ENCODE measurements at places on chromosomes 13 and 19.
A peak's percentile ranks its signal among the peaks of the same experiment; 100 is the strongest.

GRCh38 chr19:56097306-56097705 is 23.8 kb downstream of the ZNF787 start:
- no peak for ATAC-seq

DNA sequence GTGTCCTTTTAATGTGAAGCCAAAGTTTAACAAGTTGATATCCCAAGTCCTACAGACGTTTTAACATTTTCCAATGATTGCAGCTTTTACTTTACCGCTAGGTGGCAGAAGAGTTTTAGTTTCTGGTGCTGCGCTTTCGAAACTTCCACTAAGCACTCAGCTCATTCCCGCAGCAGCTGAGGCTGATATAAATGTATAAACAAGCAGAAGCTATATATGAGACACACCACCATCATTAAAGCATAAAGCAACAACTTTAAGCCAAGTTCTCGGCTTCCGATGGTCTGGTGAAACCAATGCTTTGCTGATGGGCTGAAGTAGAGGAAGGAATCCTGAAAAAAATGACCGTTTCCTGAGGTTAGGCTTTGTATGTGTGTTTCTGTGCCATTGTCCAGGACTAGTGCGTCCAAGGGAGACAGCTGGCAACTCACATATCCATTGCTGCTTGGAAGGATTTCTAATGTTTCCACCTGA is 753.9 kb downstream of the OLFM4 start:
- ATAC-seq: no peak

DNA sequence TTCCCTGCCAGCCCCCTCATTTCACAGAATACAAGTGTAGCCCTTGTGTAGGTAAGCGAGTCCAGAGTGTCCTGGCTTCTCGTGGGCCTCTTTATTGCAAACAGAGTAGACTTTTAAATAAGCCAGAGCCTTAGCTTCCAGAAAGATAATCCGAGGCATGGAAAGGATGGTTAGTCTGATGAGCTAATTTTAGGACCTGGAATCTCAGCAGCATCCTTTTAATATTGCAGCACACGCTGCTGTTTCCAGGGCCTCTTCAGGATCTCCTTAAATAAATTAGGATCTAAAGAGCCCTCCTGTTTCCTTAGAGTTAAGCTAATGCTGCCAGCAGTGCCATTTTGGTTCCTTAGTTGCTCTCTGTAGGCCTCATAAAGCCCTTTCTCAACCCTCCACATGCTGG is 99.2 kb downstream of the RFC3 start:
- no peak for ATAC-seq

- ATAC-seq: no peak
These were observed 55.3 kb downstream of the FRY start for GRCh38 chr13:32086791-32087441.

DNA sequence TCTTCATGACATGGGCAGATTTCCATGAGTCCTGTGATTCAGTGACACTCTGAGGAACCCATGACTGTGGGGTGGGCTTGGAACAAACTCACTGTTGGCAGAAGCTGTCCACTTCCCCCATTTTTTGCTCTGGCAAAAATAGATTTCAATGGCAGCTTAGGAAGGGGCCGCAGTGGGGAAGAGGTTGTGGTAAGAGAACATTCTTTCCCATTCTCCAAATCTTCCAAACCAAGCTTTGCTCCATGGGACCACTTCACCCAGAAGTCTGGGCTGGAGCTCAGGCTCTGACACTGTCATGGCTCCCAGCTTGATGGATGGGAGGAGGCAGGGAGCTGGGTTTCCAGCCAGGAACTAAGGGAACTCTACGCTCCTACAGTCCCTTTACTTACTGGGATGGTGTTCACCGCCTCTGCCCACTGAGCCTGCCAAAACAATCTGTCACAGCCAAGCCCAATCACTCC is 24.9 kb upstream of the MEDAG start:
- no peak for ATAC-seq

- ATAC-seq: no peak
These were observed 122.2 kb downstream of the KDM4B start for GRCh38 chr19:5091018-5091683.

- no peak for ATAC-seq
These were observed 16.0 kb upstream of the CCL25 start for GRCh38 chr19:8036434-8037099.

DNA sequence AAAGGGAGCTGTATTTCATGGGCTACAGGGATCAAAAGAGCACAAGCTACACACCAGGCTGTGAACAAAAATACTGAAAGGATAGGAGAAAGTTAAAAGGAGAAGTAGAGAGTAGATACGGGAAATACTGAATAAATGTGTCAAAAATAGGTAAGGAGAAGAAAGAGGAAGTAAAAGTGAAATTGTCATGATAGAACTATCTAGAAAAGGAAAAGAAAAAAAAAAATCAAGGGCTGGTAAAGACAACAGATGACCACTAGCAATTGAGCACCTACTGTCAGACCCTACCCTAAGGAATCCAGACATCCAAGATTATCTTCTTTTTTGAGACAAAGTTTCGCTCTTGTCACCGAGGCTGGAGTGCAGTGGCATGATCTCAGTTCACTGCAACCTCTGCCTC is 4.8 kb downstream of the RUBCNL start:
- ATAC-seq: no peak

GRCh38 chr19:28966737-28967399 is 246.1 kb downstream of the UQCRFS1 start:
- ATAC-seq: no peak

DNA sequence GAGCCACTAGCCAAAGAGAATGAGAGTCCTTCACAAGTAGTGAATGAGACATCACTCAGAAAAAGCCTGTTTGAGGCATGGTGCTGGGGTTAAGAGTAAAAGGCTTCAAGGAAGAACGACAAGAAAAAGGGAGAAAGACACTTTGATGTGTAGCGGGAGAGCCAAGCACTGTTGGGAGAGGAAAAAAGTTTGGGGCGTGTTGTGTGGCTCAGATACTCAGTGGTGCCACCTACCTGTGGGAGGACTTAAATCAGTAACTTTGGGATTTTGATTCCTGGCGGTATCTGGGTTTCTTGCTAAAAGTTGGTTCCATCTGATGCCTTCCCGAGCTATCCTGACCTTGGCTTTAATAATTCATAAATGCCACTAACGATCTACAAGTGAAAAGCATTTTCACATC is 12.3 kb downstream of the ELSPBP1 start:
- no peak for ATAC-seq

GRCh38 chr19:45455707-45456499 is 11.9 kb upstream of the FOSB start:
- ATAC-seq: peak; percentile 70

DNA sequence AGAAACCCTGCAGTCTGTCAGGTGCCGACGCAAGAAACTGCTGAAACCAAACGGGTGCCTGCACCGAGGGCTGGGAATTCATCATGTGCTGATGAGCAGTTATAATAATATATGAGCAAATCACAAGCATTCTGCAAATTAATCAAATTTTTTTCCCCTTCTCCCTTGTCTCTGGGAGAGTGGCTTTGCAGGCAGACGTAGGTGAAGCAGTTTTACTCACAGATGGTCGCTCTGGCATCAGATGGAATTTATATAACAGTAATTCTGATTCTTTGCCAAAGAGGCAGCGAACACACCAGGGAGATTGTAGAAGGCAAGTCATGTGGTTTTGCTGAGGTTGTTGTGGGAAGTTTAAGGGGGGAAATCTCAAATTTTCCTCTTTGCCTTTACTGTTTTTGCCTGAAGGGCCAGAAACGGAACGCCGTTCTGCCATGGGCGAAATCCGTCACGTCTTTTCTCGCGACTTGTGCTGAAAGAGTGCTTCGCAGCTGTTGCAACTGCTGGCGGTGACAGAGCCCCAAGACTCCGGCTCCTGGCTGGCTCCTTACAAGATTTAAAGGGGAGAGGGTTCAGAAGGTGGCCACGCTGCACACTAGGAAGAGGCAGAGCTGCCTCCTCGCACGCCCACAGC is 320.1 kb downstream of the ZNF536 start:
- ATAC-seq: no peak

GRCh38 chr19:44576843-44577565 is 36.4 kb upstream of the IGSF23 start:
- no peak for ATAC-seq

- ATAC-seq: no peak
These were observed 415.4 kb upstream of the PCDH20 start for GRCh38 chr13:61831026-61831425.

DNA sequence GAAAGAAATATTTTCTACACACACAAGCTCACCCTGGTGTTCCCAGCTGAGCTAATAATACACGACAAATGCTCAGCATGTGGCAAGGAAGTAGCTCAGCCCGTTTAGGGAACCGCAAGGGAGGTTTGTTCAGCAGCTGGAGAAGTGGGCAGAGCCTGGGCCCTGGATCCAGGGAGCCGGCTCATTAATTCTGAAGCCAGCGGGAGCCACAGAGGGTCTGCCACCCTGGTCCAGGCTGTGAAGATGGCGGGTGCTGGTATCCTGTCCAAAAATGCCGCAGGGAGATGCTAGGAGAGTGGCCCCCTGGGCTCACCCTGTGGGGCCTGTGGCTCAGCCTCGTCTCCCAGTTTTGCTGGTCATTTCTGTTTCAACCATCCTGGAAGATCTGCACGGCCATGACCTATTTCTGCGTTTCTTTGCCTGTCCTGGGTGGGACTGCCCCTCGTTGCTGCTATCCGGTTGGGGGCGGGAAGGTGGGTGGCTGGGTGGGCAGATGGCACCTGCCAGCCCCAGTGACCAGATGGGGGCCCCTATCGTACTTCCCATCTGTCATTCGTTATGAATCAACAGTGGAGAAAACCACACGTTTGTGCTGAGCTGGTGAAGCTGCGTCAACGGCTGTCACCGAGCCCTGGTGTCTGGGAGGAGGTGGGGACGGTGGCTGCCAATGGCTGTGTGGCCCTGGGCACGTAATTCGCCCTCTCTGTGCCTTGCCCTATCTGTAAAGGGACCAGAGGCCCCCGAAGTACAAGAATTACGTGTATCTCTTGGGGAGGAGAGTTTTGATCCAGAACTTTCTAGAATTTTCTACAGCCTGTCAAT is 2.7 kb upstream of the GNA15 start:
- ATAC-seq: peak; percentile 95

- no peak for ATAC-seq
These were observed 41.7 kb upstream of the TFDP1 start for GRCh38 chr13:113542751-113543424.

GRCh38 chr19:6516018-6516658 is 14.0 kb upstream of the TUBB4A start:
- ATAC-seq: peak; percentile 66

GRCh38 chr13:60169239-60170031 is 5.7 kb upstream of the DIAPH3 start:
- ATAC-seq: no peak

GRCh38 chr19:6056282-6056741 is 54.0 kb downstream of the RFX2 start:
- no peak for ATAC-seq

- peak; percentile 50 for ATAC-seq
These were observed 19.8 kb upstream of the TCF3 start for GRCh38 chr19:1672038-1672768.

DNA sequence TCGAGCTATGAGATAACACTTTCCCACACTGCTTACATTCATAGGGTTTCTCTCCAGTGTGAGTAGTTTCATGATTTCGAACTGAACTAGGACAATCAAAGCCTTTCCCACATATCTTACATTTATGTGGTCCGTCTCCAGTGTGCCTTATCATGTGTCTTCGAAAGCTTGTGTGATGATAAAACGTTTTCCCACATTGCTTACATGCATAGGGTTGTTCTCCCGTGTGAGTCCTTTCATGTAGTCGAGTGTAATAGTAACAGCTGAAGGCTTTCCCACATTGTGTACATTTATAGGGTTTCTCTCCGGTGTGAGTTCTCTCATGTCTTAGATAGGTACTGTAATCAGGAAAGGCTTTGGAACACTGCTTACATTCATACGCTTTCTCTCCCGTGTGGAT is 16.3 kb downstream of the ZNF823 start:
- no peak for ATAC-seq

- no peak for ATAC-seq
These were observed 242.7 kb downstream of the DCLK1 start for GRCh38 chr13:35888457-35888883.
